ENCODE measurements at places on chromosomes 5 and 9.
A peak's percentile ranks its signal among the peaks of the same experiment; 100 is the strongest.

DNA sequence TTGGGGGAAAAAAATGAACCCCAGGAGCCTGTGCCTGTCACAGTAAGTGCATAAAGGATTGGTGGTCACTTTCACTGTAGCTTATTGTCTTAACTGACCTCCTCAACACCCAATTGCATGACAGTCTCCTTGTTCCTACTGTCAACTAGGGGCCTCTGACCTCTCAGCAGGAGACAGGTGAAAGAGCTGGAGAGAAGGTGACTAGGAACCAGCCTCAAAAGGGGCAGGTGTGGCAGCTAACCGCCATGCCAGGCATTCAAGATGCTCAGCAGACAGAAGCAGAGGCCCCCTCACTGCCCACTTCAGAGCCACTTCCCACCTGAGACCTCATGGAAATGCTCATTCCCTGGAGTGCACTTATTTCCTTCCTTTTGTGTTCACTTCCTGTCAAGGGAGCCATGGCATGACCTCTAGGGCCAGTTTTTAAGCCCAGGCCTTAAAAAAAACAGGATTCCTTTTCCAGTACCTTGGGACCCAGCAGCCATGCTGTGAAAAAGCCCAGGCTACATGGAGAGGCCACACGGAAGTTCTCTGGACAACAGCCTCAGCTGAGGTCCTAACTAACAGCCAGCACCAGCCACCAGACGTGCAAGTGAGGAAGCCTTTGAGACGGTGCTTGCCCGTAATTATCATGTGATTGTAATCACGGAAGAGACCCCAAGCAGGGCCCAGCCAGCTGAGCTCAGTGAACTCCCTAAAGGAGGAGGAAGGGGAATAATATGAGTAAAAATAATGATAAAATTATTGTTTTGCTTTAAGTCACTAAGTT is 74.9 kb downstream of the NSUN2 start:
- DNase-seq, result no peak

GRCh38 chr9:86469476-86470250 is 115.5 kb upstream of the TUT7 start:
- no peak for DNase-seq

DNA sequence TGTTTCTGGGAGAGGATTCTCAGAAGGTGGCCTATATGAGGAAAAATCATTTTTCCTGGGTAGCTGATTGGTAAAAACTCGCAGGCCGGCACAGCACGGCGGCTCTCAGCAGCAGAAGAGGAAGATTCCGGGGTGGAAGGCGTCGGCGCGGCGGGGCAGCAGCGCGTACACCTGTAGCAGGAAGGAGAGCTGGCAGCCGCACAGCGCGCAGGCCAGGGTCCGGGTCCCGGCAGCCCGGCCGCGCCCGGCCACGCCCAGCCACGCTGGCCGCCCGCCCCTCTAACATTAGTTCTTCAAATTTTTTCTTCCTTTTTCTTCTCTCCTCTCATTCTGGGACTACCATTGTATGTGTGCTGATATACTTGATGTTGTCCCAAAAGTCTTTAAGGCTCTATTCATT is 24.8 kb upstream of the ZNF618 start:
- DNase-seq, result no peak

GRCh38 chr9:35656831-35657545 is 831 bp downstream of the RMRP start:
- peak; percentile 53 for DNase-seq

DNA sequence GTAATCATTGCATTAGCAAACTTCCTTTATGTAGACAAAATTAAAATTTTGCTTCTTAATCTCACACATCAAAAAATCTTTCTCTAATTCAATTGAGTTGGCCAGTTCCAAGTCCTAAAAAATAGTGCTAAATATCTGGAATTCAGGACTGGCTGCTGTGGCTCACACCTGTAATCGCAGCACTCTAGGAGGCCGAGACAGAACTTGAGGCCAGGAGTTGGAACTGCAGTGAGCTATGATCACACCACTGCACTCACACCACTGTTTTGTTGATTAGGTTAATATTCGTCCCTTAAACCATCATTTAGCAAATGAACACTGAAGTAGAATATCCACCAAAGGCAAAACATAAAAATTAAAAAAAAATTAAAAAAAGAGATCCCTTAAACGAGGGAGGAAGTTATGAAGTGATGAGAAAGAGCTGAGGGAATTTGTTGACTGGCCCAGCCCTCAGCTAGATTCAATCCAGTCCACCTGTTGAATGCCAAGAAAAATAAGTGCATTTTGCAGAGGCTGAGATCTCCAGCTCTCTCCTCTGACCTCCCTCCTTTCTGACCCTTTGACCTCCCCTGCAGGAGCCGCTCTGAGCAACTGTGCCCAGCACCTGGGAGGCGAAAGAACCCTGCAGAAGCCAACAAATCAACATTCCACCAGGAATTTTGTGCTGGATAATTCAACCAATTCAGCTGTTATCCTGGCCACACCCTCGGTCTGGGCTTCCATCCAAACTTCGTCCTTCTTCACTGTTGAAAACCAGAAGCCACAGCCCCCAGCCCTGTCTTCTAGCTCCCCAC is 96.8 kb downstream of the OR2K2 start:
- DNase-seq, result no peak

DNA sequence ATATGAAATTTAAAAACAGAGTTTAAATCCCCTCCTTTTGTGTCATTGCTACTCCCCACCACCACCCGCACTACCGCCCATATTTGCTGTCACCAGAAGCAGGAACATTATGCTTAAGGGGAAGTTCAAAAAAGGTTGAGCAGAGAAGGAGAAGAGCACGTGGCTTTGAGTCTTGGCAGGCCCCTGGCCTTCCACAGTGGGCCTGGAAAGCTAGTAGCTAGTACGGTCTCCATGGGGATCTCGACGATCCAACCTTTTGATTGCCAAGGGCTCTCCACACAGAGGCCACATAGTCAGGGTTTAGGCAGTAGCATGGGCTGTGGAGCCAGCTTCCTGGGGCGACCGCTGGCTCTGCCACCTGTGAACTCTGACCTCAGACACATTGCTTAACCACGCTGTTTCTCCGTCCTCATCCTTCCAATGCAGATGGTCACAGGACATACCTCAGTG is 90.1 kb downstream of the GOLPH3 start:
- no peak for DNase-seq

DNA sequence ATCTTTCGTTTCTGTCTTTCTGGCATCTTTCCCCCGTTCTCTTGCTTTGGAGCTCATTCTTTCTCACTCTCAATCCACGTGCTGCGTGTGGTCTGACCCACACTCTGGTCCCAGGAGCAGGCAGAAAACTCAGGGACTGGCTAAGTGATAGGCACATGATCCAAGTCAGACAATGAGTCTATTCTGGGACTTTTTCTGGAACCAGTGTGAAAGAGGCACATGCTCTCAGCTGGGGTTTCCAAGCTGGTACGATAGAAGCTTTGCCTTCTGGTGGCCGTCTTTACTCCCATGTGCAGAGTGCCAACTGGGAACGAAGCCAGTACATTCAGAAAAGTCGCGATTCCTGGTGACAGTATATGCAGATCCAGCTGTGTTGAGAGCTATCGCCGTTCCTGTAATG is 94.4 kb downstream of the PDZD2 start:
- DNase-seq, result no peak

GRCh38 chr9:80062567-80062966 is 490.8 kb downstream of the TLE4 start:
- DNase-seq, result no peak

GRCh38 chr5:33691856-33692255 is 199.9 kb downstream of the ADAMTS12 start:
- DNase-seq, result no peak

DNA sequence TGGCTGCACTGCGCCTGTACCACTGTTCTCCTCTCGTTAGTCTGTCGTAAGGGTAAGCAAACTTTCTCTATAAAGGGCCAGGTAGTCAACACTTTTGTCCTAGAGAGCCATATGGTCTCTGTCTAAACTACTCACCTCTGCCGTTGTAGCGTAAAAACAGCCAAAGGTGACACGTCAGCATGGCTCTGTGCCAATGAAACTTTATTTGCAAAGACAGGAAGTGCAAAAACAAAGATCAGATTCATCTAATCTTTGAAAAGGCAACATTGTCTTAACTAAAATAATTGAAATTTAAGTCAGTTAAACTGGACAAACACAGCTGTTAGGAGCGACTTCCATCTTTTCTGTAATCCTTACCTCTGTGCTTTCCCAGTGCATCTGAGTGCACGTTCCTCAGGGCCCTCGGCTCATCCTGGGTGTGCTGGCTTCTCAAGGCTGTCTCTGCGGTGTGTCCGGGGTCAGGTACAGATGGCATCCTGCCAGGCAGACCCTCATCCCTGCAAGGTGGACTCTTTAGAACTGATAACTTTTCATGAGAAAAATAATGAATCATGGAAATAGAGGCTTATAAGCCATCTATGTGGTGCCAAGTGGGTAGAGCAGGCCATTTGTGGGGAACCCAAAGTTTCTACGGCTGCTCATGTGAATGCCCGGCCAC is 35.2 kb upstream of the IRX4 start:
- DNase-seq, result peak; percentile 6

GRCh38 chr5:171927345-171927941 is 79.0 kb downstream of the FBXW11 start:
- DNase-seq, result no peak

DNA sequence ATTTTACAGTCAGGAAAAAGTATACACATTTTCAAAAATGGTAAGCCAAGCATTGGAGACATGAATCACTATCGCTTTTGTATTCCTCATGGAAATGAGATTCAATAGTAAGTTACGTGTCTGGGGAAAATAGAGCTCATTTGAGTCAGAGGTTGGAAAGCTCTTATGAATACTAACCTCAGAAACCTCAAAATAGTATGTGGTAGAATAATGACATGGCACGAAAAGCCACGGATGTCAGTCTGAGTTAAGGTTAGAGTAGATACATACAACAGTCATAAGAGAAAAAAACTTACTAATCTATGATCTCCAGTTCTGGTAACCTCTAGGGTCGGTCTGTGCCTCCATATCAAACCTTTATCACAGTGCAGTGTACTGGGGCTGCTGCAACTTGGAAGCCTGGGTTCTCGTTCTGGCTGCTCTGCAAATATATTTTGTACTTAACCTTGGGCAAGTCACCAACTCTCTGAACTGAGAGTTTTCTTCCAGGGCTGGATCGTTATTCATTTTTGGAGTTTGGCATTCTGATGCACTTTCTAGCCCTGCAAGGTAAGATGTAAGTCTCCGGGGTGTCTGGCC is 31.8 kb downstream of the MAP1B start:
- no peak for DNase-seq

- DNase-seq, result no peak
Observed at GRCh38 chr9:132412089-132412488, 2.1 kb downstream of the CFAP77 start.

GRCh38 chr9:137044502-137045177 is 1.3 kb downstream of the NPDC1 start:
- DNase-seq, result peak; percentile 92

- no peak for DNase-seq
Observed at GRCh38 chr9:98807814-98808195, 335 bp downstream of the GALNT12 start.

DNA sequence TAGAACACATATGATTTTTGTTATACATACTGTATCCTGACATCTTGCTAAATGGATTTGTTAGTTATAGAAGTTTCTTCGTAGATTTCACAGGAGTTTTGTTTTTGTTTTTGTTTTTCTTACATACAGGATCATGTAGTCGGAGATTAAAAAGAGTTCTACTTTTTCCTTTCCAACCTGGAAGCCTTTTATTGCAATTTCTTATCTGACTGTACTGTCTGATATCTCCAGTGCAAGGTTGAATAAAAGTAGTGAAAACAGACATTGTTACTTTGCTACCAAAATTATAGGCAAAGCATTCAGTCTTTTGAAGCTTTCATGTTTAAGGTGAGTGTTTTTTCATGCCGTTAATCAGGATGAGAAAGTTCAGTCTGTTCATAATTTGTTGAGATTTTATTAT is 117.4 kb upstream of the PRSS3 start:
- no peak for DNase-seq

- no peak for DNase-seq
Observed at GRCh38 chr5:59485629-59486439, 407.7 kb downstream of the PDE4D start.

- DNase-seq, result no peak
Observed at GRCh38 chr5:154850255-154851062, at the start of gene FAXDC2. TSS of gene FAXDC2 (minus strand) at chr5:154850603. CDS start at chr5:154838178, 12,425 bp downstream.

- no peak for DNase-seq
Observed at GRCh38 chr5:44365345-44365744, 23.9 kb downstream of the FGF10 start.

DNA sequence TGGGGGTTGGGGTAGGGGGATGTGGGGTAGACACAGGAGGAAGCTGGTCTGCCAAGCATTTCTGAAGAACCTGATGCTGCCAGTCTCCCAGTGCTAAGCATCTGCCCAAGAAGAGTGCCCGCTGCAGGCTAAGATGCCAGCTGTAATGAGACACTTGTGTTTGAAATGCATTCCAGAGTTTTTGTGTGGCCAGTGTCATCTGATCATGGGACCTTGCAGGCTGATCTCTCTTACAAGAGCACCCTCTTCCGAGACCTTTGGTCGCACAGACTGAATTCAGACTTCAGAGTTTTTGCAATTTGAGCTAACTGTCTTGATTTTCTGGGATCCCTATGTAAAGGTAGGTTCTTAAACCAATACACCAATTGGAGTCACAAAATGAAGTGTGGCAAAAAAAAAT is 58.1 kb downstream of the DENND1A start:
- DNase-seq, result no peak
